ENCODE measurements at places on chromosomes 4 and X.

DNA sequence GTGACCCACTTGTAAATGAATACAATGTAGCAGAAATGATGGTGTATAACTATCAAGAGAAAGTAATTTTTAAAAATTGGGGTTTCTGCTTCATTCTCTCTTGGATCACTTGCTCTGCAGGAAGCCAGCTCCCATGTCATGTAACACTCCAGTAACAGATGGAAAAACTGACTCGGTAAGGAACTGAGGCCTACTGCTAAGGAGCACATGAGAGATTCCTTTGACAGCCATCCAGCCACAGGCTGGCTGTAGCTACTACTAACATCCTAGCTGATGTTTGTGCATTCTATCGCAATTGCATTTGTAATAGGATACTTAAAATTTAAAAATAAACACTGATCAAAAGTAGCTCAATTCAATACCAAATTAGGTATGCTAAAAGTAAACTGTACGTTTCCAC is 102.3 kb upstream of the MAB21L2 start:
- no peak for ATAC-seq

DNA sequence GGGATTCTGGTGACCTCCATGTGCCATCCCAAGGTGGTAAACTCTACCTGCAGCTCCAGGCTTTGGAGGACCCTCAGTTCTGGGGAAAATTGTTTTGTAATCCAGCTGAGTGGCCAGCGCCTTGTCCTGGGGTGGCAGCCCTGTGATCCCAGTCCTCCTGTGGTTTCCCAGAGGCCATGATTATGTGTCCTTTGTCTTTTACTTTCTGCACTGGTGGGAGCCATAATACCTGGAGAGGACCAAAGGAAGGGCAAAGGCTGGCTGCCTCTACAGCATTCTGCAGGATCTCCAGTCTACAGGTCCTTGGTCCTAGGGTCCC is 64.0 kb downstream of the NBDY start:
- no peak for ATAC-seq

- peak; percentile 100 for ATAC-seq
These were observed 86.6 kb downstream of the ZNF330 start for GRCh38 chr4:141307241-141307689.

- ATAC-seq = no peak
These were observed 13.7 kb upstream of the ASIC5 start for GRCh38 chr4:155879767-155880166.

- no peak for ATAC-seq
These were observed 1337.8 kb upstream of the DIAPH2 start for GRCh38 chrX:95346856-95347255.

GRCh38 chr4:145879598-145879997 is 59.0 kb downstream of the ZNF827 start:
- ATAC-seq = peak; percentile 18

GRCh38 chrX:155334486-155335336 is at the start of gene CLIC2:
Gene CLIC2 (minus strand): TSS chrX:155334614. CDS start chrX:155334427, 187 bp downstream.
- ATAC-seq = peak; percentile 57

GRCh38 chrX:72604112-72604511 is 31.5 kb upstream of the HDAC8 start:
- ATAC-seq = no peak

DNA sequence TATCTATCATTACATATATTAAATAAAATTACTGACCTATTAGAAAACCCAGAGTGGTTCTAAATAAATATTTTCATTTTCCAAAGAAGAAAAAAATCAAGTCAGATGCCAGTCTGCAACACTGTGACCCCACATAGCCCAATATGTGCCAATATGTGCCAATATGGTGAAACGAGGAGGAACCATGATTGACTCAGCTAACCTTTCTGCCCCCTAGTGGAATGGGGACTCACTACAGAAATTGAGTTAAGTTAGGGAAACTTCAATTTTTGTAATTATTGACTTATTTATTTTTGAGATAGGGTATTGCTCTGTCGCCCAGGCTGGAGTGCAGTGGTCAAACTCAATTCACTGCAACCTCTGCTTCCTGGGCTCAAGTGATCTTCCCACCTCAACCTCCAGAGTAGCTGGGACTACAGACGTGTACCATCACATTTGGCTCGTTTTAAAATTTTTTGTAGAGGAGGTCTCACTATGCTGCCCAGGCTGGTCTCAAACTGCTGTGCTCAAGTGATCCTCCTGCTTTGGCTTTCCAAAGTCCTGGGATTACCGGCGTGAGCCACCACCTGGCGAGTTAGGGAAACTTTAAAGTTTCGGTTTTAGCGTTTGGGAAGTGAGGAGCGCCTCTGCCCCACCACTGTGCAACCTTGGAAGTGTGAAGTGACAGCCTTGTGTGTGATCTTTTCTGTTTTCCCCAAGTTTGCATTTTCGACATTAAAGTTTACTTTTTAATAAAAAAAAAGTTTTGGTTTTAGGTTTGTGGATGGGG is 116.8 kb upstream of the SHISA3 start:
- no peak for ATAC-seq

- no peak for ATAC-seq
These were observed 38.9 kb downstream of the RASGEF1B start for GRCh38 chr4:81432825-81433224.

DNA sequence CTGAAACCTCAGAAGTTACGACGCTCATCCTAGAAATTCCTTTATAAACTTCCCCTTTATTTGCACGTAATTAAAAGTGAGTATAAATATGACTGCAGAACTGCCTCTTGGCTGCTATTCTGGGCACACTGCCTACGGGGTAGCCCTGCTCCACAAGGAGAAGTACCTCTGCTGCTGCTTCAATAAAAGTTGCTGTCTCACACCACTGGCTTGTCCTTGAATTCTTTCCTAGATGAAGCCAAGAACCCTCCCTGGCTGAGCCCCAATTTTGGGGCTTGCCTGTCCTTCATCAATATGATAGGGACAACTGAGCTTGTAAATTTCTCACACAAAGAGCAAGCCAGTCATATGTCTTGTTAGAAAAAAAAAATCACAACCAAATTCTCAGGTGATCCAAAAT is 115.8 kb downstream of the VEGFC start:
- peak; percentile 52 for ATAC-seq

- ATAC-seq = no peak
These were observed 193.7 kb downstream of the SPATA18 start for GRCh38 chr4:52244848-52245247.

DNA sequence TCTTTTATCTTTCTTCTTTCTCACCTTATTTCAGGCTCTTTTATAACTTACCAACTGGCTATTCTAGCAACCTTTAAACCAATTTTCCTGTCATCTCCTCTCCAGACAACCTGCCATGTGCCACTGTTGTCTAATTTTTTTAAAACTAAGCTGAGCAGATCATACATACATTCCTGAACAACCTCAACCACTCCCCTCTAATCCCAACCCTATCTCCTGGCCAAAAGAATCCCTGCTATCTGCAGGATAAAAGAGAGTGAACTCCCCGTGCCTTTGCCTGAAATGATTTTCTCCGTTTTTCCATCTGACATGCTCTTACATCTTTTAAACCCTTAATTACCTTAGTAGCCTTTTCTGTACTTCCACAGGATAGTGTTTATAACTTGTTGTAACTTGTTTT is 35.5 kb downstream of the DCUN1D4 start:
- ATAC-seq = no peak

DNA sequence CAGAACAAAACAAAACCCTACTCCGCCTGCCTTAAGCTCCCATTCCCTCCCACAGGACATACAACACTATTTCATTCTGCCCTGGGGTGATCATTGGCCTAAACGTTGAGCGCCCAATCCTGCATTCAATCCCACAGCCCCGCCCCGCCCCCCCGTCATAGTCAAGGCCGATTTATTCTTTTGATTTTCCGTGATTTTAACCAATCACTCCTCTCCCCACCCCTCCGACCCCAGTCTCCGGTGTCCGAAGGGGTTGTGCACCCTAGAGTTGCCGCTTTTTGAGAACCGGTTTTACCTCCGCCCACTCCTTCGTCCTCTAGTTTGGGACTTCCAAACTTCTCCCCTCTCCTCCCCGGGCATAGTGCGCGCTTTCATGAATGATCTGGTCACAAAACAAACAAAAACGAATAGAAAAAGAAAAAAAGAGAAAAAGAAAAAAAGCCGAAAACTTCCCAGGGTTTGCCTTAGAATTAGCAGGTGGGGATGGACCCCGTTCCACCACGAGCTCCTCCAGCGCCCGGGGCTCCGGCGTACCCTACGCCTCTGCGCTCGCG is 446 bp upstream of the UBE2A start:
- ATAC-seq = peak; percentile 62

DNA sequence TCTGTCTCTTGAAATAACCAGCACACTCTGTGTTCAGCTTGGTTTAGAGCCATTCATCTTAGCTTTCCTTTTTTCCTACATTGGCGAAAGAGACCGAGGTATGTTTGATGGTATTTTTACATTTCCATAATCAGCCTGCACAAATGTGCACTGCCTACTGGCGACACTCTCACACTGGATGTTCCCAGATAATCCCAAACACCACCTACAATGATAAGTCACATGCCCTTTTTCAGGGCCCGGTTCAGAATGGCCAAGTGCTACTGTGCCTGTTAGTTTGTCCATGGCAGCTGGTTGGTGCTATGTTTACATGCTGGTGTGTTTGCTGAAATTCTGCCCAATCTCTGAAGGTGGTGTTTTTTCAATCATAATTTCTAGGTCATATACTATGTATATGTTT is 80.8 kb upstream of the NR3C2 start:
- no peak for ATAC-seq

- no peak for ATAC-seq
These were observed 12.1 kb downstream of the UVSSA start for GRCh38 chr4:1359144-1359501.

DNA sequence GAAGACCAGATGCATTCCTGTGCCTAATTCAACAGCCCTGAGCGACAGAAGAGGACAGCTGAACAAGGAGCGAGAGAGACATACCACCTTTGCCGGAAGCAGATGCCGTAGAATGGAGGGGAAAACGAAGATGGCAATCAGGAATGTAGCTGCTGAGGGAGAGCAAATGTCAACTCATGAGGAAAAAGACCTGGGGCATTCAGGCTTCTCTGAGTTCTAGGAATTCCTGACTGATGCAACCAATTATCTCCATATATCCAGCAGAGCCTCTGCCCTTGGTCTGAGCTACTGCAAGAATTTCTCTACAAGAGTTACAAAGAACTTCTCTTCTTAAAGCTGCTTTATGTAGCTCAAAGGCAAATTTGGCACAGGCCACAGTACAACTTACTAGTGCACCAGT is 40.5 kb upstream of the INPP4B start:
- ATAC-seq = no peak

GRCh38 chr4:133550436-133550835 is 401.3 kb downstream of the PCDH10 start:
- no peak for ATAC-seq

DNA sequence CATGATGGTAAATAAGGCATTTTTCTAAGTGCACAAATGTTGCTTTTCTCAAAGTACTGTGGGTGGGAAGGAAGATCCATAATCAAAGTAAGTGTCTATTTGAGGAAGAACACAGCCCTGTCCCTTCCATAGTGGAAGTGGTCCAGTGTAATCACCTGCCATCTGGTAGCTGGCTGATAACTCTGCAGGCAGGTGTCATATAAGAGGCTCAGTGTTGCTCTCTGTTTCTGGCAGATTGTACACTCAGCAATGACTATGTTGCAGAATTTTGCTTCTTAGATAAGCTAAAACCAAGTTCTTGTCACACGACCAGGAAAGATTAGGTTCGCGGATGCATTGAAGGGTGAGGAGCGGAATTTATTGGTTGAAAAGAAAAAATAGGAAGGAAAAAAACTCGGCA is 20.9 kb downstream of the SAGE1 start:
- no peak for ATAC-seq

GRCh38 chr4:112343330-112344080 is 46.3 kb downstream of the ALPK1 start:
- no peak for ATAC-seq

- ATAC-seq = peak; percentile 92
These were observed 215.6 kb upstream of the GYPA start for GRCh38 chr4:144355811-144356757.

DNA sequence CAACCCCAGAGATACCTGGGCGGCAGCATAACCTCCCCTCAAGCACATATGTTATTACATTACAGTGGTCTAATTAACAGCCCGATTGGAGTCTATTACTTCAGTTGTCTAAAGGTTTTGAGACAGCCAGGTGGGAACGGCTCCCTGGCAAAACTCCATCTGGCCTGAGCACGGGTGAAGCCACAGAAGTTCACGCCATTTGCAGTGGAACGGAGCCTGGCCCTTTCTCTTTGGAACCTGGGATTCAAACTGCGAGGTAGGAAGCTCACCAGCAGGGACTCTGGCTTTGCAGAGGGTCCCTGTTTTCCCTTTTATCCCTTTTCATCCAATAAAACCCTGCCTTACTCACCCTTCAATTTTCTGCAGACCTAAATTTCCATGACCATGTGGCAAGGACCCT is 45.9 kb upstream of the NEIL3 start:
- ATAC-seq = no peak

All from SK-N-SH treated with all-trans-retinoic acid at 6 μM for 48 hours (cell line).